ENCODE measurements at places on chromosomes 3 and 15.

- no peak for DNase-seq
These were observed 712.6 kb upstream of the GBE1 start for GRCh38 chr3:82473864-82474541.

GRCh38 chr3:17151598-17152373, 267.0 kb downstream of the PLCL2 start:
- peak; percentile 16 for DNase-seq

- no peak for DNase-seq
These were observed 83.6 kb upstream of the ABHD2 start for GRCh38 chr15:89004726-89005030.

DNA sequence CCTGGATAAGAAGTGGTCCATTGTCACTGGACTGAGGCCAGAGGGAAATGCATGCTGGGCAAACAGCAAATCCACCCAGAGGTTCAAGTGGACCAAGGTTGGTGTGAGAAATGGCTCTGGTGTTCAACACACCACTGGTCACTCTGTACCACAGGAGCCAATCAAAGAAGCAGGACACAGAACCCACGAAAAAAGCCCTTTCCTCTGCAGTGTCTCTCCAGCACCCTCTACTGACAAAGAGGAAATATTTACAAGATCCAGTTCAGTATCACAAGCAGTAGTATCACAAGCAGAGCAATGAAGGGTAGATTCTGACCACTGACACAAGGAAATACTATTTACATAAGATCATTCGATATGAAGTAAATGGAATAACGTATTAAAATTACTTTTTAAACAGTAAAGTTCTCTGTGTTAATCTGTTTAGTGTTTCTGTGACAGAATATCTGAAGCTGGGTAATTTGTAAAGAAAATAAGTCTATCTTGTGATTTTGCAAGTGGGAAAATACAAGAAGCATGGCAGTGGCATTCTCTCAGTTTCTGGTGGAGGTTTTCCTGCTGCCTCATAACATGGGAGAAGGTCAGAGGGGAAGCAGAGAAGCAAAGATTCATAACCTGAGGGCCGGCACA, 390.7 kb downstream of the EFHB start:
- DNase-seq: peak; percentile 20

- no peak for DNase-seq
These were observed 69.1 kb downstream of the PROS1 start for GRCh38 chr3:93904568-93904967.

- DNase-seq: no peak
These were observed 28.8 kb downstream of the RAB8B start for GRCh38 chr15:63218100-63218808.

GRCh38 chr15:69126054-69126469, 34.4 kb upstream of the GLCE start:
- DNase-seq: no peak

DNA sequence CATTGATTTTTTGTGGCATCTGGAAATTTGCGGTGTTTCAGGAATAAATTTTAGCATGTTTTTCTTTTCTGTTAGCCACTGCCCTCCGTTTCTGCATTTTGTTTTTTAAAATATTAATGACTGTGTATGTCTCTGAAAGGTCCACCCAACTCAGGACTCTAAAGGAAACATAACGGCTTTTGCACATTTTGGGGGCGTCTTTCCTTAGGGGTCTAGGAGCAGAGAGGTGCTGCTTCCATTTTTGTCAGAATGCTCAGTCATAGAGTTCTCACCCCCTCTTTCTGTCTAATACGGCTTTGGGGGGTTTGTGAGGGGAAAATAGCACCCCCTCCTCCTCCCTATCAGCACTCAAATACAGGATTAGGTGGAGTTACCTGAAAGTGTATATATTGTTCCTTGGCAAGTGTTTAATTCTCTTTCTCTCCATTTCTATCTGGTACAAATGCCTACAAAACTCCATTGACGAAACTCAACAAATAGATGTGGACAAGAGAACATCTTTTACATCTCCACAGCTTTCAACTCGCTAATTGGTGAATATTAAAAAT, 219.4 kb downstream of the MEIS2 start:
- no peak for DNase-seq

DNA sequence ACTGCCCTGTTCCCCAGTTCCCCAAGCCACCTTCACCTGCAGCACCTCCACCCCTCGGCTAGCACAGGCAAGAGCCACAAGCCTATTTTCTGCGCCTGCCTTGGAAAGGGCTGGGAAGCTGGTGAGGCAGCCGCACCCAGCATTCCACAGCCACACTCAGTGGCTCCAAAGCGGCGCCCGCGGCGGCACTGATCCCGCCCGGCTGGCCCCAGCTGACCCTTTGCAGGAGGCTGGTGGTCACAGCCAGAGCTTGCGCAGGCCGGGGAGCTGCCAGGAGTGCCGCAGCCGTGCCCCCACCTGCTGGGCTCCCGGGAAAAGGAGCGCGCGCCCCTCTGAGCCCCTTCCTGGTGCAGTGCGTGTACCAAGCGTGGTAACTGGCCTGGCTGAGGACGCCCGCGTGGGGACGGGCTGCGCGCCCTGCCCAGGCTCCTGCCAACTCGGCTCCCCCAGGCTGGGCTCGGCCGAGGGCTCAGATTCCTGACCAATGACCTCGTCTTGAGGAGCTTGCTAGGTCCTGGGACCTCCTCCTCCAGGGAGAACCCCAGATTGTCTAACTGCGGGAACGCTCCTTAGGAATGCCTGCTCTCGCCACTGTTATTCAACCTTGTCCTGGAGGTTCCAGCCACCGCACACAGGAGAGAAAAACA, 13.3 kb downstream of the GRAMD2A start:
- no peak for DNase-seq

- DNase-seq: peak; percentile 26
These were observed 807 bp upstream of the INAFM2 start for GRCh38 chr15:40322531-40323238.

- DNase-seq: no peak
These were observed 343.0 kb upstream of the THRB start for GRCh38 chr3:24837601-24838000.

- DNase-seq: no peak
These were observed 43.7 kb downstream of the TMEM45A start for GRCh38 chr3:100536093-100536492.

DNA sequence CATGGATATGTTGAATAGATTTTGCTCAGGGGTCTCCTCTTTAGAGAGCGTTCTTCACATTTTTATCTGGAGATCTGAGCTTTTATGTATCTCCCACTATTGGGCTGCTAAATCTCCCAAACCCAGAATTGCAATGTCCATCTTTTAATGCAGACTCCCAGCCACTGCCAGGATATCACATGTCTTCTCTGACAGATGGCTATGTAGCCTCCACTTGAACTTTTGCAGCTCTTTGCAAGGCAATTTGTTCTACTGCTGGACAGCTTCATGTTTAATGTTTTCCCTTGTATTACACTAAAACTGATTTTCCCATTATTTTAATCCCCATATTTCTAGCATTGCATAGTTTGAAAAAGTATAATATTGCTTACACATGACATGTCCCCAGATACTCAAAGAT, 177.2 kb downstream of the LPP start:
- DNase-seq: no peak

GRCh38 chr15:81087066-81087465, 47.0 kb upstream of the CFAP161 start:
- no peak for DNase-seq

- no peak for DNase-seq
These were observed 55.2 kb upstream of the ACAN start for GRCh38 chr15:88748081-88748480.

DNA sequence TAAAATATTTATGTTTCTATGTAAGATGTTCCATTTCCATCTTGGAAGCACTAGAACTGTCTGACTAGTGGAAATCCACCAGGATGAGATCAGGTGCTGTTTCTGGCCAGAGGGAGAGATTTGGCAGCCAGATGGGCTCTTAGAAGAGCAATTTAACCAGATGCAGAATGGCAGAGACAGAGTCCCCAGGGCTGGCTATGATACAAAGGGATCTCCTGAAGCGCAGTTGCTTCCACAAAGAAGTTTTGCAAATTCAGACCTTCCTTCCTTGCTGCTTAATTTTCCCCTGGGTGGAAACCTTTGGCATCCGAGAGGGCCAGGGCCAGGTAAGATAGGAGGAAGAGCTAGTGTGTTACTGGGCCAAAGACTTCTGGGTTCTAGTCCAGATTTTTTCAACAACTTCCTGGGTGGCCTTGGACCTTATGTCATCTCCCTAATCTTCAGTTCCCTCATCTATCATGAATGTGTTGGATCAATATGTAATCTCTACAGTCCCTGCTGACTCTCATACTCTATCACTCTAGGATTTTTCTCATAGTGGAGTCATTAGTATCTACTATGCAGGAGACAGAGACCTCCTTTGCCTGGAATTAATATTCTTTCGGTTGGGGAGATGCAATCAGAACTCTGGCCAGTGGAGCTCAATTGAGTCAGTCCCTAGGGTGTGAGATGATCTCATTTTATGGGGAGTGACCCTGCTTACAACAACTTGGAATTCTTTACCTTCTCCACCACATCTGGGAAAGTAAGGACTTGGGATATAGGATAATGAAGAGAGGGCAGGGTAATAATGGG, 41.1 kb upstream of the NDUFB4 start:
- no peak for DNase-seq

GRCh38 chr15:91894606-91895005, 41.1 kb downstream of the SLCO3A1 start:
- no peak for DNase-seq

DNA sequence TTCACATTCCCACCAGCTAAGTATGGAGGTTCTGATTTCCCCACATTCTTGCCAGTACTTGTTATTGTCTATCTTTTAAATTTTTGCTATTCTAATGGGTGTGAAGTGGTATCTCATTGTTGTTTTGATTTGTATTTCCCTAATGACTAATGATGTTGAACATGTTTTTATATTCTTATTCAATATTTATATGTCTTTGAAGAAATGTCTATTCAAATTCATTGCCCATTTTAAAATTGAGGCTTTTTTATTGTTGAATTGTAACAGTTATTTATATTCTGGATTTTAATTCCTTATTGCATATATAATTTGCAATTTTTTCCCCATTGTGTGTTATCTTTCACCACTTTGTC, 255.3 kb downstream of the EDEM1 start:
- no peak for DNase-seq

DNA sequence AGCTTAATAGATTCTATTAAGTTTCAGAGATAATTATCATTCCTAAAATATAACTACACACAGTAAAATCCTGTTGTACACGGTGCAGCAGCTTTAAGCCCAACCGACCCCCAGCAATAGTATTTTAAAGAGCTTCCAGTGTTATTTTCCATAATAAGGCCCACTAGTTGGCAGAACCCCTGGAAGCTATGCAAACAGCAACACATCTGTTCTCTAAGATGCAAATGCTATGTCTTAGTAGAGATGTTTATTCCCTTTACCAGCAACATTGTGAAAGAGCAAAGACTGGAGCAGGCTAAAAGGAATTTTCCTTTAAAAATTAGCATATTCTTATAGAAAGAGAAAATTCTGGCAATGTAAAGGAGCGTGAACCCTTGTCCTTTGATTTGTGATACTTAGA, 819.7 kb upstream of the ALCAM start:
- no peak for DNase-seq

DNA sequence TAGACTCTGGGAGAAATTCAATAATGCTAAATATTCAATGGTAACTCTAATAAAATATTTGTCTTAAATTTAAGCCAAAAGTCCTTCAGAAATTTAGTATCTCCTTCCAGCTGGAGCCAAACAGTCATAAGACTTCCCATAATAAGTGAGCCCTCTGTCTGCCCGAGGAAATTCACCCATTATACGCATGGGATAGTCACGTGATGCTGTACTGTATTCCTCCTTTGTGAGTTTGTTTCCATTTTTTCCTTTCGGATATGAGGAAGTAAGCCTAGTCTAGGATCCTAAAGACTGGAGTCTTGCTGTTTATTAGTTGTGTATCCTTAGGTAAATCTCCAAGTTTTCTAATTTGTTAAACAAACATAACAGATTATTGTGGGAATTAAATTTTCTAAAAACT, 110.4 kb upstream of the PLAAT1 start:
- no peak for DNase-seq

DNA sequence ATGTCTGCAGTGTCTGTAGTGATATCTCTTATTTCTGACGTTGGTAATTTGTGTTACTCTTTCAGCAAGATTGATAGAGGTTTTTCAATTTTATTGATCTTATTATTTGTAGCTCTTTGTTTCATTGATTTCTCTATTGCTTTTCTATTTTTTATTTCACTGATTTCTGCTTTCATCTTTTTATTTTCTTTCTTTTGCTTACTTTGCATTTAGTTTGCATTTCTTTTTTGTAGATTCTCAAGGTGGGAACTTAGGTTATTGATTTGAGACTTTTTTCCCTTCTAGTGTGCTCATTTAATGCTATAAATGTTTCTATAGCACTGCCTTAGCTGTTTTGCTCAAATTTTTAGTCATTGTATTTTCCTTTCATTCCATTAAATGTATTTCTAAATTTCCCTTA, 49.5 kb upstream of the GABRG3 start:
- DNase-seq: no peak

GRCh38 chr3:198030125-198030524, 70.1 kb downstream of the LMLN start:
- DNase-seq: peak; percentile 4

- DNase-seq: no peak
These were observed 39.3 kb upstream of the CEMIP start for GRCh38 chr15:80739919-80740318.

DNA sequence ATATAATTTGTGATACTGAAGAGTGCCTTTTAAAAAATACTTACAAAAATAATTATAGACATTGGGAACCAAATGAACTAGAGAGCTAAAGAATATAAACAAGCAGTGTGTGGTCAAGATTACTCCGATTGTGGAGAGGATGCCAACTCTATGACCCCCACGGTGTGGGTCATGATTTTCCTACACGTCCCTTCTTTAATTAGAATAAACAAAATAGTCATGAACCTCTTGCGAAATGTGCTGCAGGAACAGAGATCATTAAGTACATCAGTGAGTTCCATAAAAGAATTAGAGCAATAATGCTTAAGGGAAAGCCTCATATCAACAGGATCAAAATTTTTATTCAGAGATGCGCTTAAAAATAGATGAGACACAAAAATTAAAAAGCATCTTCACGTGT, 476.6 kb upstream of the ROBO1 start:
- DNase-seq: no peak

- DNase-seq: no peak
These were observed 43.0 kb upstream of the ABI3BP start for GRCh38 chr3:101036213-101036618.

GRCh38 chr15:98438907-98439306, 209.4 kb upstream of the IGF1R start:
- no peak for DNase-seq

DNA sequence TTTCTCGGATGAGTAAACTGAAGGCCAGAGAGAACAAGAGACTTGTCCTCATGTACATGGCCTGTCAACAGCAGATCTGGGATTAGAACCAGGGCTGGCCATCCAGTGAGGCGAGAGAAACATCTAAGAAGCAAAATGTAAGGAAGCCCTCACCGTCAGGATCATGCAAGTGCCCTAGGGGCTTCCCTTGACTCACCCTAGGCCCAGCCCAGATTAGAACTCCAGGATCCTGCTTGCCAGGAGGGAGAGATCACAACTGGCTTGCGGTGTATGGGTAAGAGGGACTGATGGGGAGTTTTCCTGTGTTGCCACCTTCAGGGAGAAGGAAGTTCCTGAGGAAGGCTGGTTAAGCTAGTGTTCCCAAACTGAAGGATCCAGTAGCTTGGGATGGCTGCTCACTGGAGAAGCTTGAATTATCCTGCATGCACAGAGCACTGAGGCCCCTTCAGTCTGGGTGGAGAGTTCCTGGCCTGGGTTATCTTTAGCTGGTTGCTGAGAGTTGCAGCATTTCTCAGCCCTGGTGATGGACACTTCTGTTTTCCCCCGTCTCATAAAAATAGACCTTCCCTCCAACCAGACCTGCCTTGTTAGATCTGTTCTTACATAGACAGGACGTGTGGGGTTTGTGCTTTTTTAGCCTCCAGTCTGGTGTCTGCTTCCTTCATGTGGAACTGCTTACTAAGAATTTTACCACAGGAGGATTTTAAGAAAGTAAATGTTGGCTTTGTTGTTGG, 28.2 kb upstream of the XIRP1 start:
- no peak for DNase-seq

Data from common myeloid progenitor, CD34-positive (primary cell).